ENCODE measurements at places on chromosomes 6 and 20. TPM values are rescaled to one million over a fixed set of nuclear protein-coding genes. Genes with fewer than 3 reads are reported as not detected.

C20orf144 gene
- total RNA-seq = not detected

STX7 gene
- 45.7 TPM for total RNA-seq

ALDH8A1 gene
- not detected for total RNA-seq

C20orf141 gene
- total RNA-seq = not detected

DACT2 gene
- not detected for total RNA-seq

CLPSL2 gene
- not detected for total RNA-seq

CRYBG1 gene
- 23.7 TPM for total RNA-seq

BPIFA1 gene
- not detected for total RNA-seq

SLC22A7 gene
- not detected for total RNA-seq

NRN1 gene
- 105 TPM for total RNA-seq

NNAT gene
- total RNA-seq = not detected

CLIC5 gene
- total RNA-seq = not detected
